ENCODE measurements at places on chromosomes 3 and 15.

DNA sequence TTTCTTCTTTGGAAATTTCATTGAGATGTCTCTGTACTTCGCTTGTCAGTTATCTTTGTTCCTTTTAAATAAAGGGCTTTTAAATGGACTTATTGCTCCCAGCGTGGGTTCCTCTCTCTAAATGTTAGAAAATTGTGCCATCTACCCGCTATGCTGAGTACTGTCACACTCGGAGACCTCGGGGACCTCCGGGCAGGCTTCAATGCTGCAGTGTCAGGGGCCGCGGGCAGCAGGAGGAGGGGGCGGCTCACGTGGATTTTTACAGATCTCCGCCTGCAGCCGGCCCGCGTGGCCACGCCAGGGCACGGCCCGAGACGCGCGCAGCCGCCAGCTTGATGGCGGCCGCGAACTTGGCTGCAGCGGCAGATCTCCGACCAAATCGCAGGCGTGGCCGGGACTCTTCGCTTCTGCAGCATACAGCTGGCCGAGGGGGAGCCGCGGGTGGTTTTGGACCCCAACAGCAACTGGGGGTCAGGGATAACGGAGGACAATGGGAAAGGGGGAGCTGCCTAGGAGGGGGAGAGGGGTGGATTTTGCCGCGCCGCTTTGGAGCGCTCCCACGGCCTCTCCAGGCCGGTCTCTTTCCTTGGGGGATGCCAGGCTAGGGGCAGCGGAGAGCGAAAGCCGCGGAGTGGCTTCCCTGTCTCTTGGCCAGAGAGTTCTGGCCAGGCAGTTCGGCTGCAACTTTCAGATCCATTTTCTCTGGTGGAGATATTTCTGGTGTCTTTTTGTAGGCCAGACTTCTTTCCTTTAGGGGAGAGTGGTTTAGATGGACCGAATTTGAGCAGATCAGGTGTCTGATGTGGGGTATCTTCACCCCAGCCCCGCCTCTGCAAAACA lies 15.3 kb downstream of the NR2F2 start:
- DNase-seq = no peak

DNA sequence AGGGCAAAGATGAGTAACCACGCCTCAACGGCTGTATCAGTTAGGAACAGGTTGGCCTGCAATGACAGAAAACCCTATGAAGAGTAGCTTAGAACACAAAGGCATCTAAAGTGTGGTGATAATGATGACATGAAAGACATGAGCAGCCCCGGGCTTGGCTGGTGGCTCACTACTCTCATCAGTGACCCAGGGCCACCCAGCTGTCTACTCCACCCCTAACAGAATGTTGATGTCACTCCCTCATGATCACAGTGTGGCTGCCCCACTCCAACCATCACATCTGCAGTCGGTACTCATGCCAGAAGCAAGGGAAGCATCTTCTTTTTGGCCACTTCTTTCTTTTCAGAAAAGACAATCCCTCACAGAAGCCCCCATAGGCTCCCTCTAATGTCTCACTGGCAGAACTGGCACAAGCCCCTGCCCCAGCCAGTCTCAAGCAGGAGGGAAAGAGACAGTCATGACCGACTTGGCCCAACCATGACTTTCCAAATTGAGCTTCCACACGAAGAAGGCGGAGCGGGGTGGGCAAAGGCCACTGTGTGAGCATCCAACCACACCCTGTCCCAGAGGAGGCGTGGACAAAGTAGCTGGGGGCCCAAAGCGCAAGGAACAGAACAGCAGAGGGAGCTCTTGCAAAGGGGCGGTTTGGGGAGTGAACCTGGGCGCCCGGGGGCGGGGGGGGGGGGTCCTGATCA lies 72.0 kb upstream of the IQSEC1 start:
- no peak for DNase-seq

DNA sequence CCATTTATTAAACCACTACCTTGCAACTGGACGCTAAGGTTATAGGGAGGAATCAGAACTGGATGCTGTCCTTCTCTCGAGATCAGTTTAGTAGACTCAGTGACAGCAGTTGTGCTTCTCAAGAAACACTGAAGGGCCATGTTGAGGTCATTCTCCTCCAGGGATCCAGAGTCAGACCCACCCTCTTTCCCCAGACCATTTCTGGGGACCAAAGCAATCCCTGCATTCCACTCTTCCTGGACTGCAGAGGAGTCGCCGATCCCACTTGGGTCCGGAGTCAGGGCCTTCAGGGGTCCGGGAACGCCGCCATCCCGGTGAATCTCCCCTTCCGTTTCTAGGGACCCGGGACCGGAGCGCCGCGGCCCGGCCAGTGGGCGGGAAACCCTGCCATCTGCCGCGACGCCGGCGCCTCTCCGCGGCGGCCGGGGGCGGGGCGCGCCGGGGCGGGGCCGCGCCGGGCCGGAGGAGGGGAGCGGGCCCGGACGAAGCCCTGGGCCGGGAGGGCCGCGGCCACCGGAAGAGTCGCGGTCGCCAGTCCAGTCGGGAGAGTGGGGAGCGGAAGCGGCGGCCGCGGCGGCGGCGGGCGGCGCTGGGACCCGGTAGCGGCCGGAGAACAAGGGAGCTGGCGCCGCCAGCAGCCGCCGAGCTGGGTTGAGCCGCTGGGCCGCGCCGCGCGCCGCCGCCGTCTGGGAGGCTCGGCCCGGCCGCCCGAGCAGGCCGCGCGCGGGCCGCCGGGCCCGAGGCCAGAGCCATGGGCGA lies at the start of gene DVL3:
Gene DVL3 (plus strand): TSS at position 493 of the 759 bp plus-strand sequence. CDS start 259 bp downstream, at position 752.
- DNase-seq = peak; percentile 45

DNA sequence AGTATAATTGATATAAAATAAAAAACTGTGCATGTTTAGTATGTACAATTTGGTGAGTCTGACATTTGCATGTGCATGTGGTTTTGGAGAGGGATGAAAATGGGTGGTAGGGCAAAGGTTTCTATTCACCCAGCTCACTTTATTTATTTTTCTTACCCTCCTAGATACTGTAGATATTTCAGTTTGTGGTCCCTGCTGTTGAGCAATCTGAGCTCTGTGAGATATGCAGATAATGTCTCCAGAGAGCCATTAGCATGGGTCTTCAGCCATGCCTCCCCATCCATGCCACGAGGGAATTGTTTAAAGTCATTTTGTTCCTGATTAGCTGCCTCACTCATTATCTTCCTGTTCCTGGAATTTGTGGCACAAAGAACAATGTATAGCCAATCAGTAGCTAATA lies 44.4 kb upstream of the B3GALNT1 start:
- no peak for DNase-seq

GRCh38 chr15:71312731-71313460 lies 197.6 kb downstream of the THSD4 start:
- no peak for DNase-seq

DNA sequence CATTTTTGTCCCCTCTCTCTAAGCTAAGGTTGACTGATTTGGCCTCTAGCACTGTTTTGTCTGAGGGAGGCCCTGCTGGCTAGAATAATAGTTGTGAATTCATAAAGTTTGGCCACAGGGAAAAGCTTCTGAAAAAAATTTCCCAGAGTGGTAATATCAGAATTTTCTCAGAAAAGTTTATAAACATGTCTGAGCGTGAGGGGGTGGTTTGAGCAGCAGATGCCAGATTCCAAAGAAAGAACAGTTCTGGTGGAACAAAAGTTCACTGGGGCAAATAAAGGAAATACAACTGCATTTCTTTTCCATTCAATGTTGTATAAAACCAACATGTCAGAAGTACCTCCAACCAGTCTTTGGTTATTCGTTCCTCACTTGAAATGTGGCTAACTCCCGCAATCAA lies 61.2 kb downstream of the CLDN1 start:
- no peak for DNase-seq

DNA sequence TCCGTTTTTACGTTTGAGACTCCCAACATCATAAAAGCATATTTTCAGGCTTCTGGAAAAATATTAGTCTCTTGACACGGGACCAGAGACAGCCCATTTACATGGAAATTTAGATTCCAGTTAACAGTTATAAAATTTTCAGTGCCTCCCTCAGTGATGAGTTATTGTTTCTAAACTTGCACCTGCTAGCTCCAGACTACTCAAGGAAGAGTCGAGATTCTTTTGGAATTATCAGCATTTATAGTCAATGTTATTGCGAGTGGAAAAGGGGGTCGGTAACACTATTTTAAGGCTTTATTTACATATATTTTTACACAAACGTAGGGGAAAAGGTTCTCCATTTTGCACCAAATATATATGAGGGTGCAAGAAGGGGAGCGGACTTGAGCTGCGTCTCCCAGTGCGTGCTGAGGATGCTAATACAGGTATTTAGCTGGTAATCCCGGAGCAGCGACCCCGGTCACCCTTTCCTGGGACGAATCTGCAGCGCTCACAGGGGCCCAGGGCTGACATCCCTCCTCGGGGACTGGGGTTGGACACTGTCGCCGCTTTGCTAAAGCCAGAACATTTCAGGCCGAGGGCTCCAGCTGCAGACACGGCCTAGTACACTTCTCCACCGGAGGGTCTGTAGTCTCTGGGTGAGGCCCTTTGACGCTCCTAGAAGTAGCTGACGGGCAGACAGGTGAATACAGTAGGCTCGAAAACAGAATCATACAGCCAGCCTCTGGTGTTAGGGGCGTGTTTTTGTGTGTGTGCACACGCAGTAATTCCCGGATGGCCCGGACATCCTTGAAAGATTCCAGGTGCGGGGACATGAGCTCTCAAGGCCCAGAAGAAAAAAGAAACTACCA lies 729 bp upstream of the ZBTB11 start:
- DNase-seq = no peak

DNA sequence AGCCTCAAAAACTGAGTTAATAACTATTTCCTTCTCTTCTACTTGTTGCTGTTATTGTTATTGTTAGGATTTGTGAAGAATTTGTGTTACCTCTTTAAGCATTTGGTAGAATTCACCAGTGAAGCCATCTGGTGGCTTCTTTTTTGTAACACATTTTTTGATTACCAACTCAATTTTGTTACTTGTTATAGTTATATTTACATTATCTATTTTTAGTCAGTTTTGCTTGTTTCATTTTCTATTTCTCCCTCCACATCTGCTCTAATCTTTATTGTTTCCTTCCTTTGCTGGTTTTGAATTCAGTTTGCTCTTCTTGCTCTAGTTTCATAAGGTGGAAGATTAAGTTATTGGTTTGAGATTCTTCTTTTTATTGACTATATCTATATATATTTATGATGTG lies 3.7 kb upstream of the SLC9C1 start:
- no peak for DNase-seq

DNA sequence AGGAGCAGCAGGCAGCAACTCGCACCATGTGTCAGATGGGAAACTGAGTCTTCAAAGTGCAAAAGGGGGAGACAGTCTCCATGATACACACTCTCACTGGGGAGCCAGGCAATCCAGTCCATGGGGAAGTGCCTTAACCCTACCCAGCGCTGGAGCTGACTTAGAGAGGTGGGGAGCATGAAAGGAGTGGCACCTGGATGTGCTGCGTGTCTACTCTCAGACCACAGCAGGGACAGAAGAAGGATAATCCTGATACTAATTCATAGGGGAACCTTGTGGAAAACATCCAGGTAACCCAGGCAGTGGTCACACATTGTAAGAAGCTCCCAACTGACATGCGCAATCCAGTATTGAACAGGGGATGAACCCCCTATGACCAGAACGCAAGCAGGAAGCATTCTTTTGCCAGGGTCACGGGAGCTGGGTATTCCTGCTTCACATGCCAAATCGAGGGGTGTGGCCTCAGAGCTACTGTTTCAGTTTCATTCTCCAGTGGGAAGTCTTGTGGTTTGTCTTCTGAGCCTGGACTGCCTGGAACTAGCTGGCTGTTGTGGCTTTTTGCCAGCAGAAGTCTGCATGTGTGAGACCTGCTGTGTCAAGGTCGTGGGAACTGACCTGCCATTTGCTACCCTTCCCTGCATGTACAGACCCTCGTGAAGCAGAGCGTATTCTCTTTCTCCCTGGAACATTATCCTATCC lies 367.6 kb upstream of the NDN start:
- no peak for DNase-seq

GRCh38 chr15:33292717-33293307 lies 18.0 kb upstream of the RYR3 start:
- no peak for DNase-seq

DNA sequence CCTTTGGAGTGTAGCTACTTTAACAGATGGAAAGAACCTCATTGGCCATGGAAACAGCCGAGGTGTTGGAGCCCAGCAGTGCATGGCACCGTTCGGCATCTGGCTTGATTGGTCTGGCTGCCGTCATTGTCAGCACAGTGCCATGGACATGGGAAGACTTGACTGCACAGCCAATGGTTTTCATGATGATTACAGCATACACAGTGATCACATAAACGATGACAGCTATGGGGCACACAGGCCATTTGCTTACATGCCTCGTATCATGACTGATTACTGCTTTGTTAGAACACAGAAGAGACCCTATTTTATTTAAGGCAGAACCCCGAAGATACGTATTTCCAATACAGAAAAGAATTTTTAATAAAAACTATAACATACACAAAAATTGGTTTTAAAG lies 44.1 kb downstream of the PGPEP1L start:
- no peak for DNase-seq

GRCh38 chr3:33229066-33229465 lies 10.5 kb upstream of the SUSD5 start:
- DNase-seq = no peak

GRCh38 chr15:69794645-69795469 lies 302.9 kb downstream of the TLE3 start:
- DNase-seq = no peak

DNA sequence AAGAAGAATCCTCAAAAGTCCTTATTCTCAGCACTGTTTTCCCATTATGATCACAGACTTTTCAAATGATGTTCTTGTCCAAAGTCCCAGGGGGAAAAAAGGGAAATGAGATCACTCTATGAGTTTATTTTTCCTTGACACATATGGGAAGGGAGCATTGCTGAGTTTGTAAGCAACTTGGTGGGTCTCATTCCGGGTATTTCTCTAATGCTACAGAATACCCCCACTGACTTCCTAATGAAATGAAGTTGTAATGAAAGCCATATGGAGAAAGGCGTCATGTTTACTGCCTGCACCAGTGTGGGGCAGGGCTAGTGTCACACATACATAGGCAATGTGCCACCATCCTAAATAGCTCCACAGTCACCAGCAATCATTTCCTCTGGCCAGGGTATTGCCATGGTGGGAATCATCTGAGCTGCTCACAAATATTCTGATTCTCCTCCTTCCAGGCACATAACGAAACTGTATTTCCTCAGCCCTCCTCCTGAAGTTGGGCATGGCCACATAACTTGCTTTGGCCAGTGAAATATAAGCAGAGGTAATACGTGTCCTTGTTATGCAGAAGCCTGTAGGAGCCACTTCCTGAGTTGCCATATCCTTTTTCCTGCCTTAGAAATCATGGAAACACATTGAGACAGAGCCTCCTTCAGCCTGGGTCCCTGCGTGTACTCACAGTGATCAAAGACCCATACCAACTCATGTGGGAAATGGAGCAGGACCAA lies 41.0 kb upstream of the C15orf61 start:
- no peak for DNase-seq

GRCh38 chr15:68205954-68206539 lies 915 bp upstream of the CALML4 start:
- DNase-seq = no peak

- no peak for DNase-seq
Observed at GRCh38 chr3:87201727-87202126, 25.4 kb upstream of the CHMP2B start.

GRCh38 chr3:119073258-119074001 lies 38.8 kb upstream of the IGSF11 start:
- DNase-seq = no peak

Measured in stimulated activated CD4-positive, alpha-beta T cell treated with anti-CD3 and anti-CD28 coated beads, Interleukin-1b, Interleukin-23, amount 100 ng/mL, for 4 hours (primary cell).